ENCODE measurements at places on chromosomes 1 and 21. TPM values are rescaled to one million over a fixed set of nuclear protein-coding genes. Genes with fewer than 3 reads are reported as not detected.

ETV3 gene
- 89.5 TPM for total RNA-seq

DNA sequence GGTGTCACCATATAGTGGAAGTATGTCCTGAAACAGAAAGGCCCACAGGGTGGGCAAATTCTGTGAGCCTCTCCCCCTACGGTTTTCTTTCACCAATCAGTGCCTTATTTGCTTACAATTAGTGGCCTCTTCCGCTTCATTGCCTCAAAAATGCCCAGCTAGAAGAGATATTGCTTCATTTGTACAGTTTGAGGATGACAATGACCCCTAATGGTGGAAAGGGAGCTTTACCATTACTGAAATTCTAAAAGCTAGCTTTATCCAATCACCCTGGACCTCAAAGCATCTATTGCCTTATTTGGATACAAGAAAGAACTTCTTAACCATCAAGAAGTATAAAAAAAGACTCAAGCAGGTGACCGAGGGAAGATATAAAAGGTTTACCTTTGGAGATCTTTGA, 49.6 kb downstream of the LRRC71 start:
- DNase-seq, result no peak

DNA sequence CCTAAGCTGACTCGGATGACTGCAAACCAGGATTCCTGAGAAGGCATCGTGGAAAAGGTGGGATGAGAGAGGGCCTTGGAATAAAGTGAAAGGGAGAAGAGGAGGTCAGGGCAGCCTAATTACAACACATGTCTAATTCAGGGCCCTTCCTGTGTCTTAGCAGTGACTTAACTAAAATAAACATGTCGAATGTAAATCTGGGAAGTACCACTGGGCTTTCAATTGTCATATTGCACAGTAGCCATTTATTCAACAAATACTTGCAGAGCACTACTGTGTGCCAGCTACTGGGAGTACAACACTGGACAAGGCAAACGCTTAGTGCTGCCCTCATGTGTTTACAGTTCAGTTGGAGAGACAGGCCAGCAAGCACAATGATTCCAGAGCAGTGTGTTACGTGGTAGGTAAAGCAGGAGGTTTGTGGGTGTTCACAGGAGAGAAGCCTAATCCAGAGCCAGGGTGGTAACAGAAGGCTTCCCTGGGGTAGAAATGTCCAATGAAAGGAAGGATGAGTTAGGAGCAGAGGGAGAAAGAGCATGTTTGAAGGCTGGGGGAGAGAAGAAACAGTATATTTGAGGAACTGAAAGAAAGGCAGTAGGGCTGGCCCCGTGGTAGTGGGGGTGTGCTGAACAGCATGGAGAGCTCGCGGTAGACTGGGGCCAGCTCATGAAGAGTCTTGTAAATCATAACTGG, 38.0 kb upstream of the RASAL2 start:
- DNase-seq, result no peak

GRCh38 chr1:174445817-174446216, 1.9 kb upstream of the GPR52 start:
- no peak for DNase-seq

- no peak for DNase-seq
These were observed 58.0 kb downstream of the RBM11 start for GRCh38 chr21:14273736-14274538.

GRCh38 chr1:30888391-30888790, 20.2 kb downstream of the SDC3 start:
- DNase-seq, result no peak

GRCh38 chr1:218667781-218668516, 322.8 kb downstream of the TGFB2 start:
- DNase-seq, result no peak

- DNase-seq, result no peak
These were observed 56.9 kb downstream of the ADAMTS5 start for GRCh38 chr21:26909972-26910371.
